Endodermal cell (in vitro differentiated cells): ENCODE measurements at places on chromosomes 7 and 10.

DNA sequence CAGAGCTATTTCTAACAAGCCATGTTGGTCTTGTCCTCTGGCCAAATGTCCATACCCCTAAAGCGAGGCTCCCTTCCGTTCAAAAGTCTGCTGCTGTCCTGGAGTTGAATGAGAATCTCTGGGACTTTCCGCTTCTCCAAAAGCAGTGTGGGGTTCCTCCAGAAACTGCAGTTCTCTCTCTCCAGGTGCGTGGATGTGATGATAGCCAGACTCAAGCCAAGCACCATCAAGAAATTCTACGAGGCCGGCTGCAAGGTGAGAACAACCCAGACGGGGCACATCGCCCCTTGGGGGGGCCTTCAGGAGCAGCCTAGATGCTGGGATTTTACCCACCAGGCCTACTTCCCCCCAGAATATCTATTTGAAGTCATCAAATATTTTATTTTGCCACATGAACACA, 26.5 kb downstream of the BTBD16 start:
- no peak for DNase-seq

GRCh38 chr7:151790095-151790829, 86.7 kb downstream of the PRKAG2 start:
- DNase-seq: no peak

DNA sequence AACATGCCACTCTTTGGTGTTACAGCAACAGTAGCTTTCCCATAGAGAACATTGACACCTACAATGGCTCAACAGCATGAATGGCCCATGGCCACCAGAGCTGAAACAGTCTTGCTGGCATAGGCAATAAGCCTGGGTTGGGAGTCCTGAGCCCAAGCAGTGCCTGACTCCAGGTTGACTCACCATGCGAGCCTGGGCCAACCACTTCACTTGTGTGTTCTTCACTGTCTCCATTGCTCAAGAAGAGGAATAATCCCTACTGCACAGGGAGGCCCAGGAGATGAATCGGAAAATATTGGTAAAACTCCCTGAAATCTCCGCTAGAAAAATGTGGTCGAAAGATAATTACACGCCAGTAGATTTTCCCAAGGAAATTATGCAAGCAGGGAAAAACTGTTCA, 89.2 kb upstream of the INHBA start:
- no peak for DNase-seq

DNA sequence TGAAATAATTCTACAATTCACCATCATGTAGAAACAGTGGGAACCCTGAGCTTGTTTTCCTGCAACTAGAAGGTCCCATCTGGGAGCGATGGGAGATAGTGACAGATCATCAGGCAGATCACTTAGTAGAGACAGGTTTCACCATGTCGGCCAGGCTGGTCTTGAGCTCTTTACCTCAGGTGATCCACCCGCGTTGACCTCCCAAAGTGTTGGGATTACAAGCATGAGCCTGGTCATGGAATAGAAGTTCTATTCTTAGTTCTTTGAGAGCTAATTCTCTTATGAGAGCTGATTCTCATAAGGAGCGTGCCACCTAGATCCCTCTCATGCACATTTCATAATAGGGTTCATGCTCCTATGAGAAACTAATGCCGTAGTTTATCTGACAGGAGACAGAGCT, 778.0 kb upstream of the AUTS2 start:
- DNase-seq: no peak

DNA sequence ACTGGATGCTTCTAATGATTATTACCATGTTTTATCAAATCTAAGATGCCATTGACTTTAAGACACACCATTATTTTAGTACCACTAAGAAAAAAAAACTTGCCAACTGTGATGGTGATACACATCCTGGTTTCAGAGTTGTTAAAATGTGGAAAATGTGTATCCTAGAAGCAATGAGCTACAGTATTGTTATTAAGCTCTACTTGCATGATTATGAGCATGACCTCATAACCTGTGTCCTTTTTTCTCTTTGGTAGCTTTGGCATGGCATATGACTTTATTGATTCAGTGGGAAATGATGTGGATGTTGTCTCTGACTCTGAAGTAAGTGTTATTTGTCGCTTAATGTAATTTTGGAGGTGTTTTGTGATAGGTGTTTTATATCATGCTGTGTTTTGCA, 3.3 kb downstream of the EDRF1 start:
- DNase-seq: no peak

- no peak for DNase-seq
Observed at GRCh38 chr10:91034494-91035159, 113.7 kb upstream of the ANKRD1 start.

DNA sequence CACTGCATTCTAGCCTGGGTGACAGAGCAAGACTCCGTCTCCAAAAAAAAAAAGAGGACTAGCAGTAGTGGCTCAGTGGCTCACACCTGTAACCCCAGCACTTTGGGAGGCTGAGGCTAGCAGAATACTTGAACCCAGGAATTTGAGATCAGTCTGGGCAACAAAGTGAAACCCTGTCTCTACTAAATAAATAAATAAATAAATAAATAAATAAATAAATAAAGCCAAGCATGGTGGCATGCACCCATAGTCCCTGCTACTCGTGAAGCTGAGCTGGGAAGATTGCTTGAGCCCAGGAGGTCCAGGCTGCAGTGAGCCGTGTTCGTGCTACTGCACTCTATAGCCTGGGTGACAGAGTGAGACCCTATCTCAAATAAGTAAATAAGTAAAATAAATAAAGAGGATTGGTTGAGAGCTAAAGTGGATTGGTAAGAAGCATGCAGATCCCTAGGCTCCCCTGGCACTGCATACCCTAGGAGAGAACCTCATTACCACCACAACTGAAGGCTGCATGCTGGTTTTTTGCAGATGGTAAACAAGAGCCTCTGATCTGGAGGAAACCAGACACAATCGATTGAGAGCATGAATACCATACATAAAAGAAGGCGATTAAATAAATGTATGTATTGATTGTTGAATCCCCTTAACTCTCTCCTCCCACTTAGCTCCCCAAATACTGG, 163.2 kb downstream of the REEP3 start:
- DNase-seq: no peak

GRCh38 chr7:116228241-116228640, 17.9 kb downstream of the TES start:
- no peak for DNase-seq

- no peak for DNase-seq
Observed at GRCh38 chr10:112333452-112333851, 40.5 kb upstream of the ACSL5 start.

DNA sequence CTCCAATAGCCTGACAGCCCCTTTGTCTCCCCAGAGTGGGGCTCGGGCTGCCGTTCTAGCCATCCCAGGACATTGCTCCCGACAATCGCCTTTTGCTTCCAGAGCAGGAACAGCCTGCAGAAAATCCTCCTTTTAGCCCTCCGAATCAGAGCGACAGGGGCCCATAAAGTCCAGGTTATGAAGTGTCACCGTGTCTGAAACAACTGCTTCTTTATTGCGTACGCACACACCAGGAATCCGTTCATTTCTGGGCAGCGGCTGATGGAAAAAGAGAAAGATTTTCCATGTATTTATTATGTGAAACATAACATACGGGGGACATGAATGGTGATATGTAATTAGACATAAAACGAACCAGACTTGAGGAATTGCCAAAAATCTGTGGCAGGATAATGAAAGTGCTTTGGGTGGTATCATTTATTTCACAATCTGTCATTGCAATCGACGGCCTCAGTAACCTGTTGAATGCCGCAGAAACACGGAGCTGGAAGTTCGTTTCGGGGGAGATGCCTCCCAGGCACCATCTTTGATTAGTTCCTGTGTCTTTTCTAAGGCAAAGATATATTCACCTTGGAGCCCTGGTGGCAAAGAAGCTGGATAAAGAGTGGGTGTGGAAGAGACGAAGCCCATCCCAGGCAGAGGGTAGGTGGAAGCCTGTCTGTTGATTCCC, 48.1 kb downstream of the FAM241B start:
- DNase-seq: no peak

GRCh38 chr10:4847561-4848355, 21.8 kb downstream of the AKR1E2 start:
- no peak for DNase-seq

DNA sequence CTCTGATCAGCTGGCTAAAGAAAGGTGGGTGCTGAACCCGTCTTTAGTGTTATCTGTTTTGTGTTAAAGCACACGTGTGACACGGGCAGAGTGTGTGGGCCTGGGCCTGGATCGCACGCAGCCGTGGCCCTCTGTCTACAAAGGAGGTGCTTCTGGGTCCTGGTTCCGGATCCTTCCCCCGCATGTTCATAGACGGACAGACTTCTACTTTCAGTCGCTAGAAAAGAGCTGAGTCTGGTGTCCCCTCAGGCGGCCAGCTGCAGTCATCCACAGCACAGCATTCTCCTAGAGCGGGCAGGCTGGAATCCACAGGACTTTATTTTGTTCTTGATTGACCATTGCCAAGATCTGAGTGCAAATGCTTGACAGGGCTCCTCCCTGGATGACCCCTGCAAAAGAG, 134.4 kb downstream of the DLG5 start:
- DNase-seq: no peak

DNA sequence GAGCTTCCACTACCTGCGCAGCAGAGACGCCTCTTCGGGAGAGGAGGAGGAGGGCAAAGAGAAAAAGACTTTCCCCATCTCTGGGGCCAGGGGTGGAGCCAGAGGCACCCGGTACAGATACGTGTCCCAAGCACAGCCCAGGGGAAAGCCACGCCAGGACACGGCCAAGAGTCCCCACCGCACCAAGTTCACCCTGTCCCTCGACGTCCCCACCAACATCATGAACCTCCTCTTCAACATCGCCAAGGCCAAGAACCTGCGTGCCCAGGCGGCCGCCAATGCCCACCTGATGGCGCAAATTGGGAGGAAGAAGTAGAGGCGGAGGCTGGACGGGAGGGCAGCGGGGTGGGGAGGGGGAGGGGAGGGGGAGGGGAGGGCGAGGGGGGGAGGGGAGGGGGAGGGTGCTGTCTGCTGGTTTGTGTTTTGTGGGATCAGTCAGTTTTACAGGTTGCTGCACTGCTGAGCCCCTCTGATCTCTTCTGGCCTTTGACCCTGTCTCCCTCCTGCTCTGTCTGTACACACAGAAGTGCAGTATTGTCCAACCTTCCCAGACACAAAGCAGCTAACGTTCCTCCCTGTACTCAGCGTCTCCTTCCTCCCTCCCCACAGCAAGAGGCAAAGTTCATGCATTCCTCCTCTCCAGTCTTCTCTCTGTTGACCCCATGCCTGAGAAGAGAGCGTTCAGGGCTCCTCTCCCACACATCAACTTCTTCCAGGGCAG, 9.3 kb downstream of the UCN3 start:
- DNase-seq: no peak

GRCh38 chr7:102860351-102860811, 52.4 kb upstream of the LRRC17 start:
- DNase-seq: no peak

DNA sequence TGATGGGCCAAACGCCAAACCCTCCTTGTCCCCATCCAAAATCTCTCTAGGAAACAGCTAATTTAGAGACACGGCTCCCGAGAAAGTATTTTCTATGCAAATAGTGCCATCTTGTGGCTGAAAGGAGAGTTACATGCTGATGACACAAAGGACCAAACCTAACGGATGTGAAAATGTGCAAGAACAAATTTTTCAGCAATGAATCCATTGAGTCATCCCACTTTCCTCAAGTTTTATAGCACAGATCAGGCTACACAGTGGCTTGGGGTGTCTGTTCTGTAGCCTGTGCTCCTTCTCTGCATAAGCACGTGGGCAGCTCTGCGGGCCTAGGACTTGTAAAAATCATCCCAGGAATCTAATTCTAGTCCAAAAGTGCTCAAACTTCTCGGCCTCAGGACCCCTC, 154.8 kb upstream of the PRR15 start:
- peak; percentile 84 for DNase-seq

- no peak for DNase-seq
Observed at GRCh38 chr10:18306031-18306430, 165.8 kb downstream of the CACNB2 start.

- no peak for DNase-seq
Observed at GRCh38 chr7:141693082-141693481, 8.9 kb downstream of the DENND11 start.

- DNase-seq: no peak
Observed at GRCh38 chr10:93859049-93859655, 34.6 kb upstream of the SLC35G1 start.

DNA sequence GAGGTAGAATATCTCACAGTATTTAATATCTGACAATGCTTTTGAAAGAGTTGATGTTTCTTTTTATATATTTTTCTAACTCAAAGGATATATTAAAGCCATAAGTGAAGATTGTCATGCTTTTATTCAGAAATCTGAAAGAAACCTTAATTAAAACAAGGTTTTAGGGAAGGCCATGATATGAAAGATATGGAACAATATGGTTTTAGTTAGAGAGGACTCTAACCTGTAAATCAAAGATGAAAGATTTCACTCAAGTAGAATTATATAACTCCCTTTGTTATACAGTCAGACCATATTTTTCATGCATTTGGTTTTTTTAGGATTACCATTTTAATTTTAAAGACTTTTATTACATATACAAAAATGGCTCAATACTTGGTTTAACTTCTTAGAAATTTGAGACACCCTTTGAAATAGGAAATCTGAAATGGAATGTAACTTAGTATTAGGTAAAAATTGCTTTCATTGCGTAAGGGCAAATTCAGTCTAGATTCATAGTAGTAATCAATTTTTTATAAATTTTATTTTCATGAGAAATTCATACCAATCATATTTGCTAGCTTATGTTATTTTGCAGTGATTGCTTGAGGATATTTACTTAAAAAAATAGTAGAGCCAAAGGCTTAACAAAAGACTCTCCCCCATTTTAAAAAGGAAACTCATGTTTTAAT, 119.8 kb downstream of the TWIST1 start:
- DNase-seq: no peak

DNA sequence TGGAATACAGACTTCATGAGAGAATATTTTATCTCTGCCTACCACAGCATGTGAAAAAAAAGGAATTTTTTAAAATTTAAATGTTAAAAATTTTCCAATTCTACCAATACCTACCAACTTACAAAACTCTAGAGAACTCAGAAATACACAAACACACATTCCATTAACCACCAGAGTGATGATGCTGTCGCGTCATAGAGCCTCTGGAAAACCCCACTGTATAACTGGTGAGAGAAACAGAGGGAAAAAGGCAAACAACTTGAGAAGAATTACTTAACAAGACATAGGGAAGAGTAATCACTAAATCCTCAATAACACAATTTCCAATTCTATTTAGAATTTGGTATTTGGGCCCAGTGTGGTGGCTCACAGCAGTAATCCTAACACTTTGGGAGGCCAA, 6.2 kb upstream of the SPOCK2 start:
- no peak for DNase-seq

GRCh38 chr7:142331941-142332340, 74.1 kb upstream of the PRSS58 start:
- DNase-seq: no peak

- no peak for DNase-seq
Observed at GRCh38 chr7:55534262-55534915, 37.9 kb downstream of the VOPP1 start.

DNA sequence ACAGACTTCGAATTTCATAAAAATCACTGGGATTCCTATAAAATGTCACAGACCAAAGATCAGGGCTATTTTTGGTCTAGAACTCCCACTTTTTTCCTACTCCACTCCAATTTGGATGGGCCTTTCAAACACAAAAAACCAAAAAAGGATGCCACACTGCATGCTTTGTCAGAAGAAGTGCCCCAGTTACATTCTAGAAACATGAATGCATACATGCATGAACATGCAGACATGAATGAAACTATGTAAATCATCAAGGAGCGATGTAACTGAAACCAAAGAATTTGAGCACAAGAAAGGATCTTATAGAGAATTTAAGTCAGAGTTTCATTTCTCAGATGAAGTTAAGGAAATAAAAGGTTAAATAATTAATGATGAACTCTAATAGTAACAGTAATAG, 31.8 kb upstream of the FAM133B start:
- no peak for DNase-seq

GRCh38 chr7:135204341-135204749, 7.0 kb downstream of the WDR91 start:
- DNase-seq: no peak
